ENCODE measurements at places on chromosomes 3 and 15.

- no peak for DNase-seq
These were observed 37.8 kb downstream of the MITF start for GRCh38 chr3:69776920-69777581.

DNA sequence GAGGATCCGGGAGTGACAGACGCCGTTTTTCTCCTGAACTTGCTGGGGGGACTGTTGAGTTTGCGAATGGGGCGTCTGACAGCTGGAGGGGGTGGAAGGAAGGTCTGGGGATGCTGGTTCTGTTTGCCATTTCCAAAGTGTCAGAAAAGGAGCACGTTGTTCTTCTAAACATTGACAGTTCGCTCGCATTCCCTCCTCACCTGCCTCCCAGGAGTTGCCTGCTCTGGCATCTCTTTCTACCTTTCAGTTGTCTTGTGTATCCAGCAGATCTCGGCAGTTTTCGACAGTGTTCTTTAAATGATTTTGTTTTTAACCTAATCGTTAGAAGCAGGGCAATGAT, 829 bp downstream of the SELENOT start:
- DNase-seq: no peak

DNA sequence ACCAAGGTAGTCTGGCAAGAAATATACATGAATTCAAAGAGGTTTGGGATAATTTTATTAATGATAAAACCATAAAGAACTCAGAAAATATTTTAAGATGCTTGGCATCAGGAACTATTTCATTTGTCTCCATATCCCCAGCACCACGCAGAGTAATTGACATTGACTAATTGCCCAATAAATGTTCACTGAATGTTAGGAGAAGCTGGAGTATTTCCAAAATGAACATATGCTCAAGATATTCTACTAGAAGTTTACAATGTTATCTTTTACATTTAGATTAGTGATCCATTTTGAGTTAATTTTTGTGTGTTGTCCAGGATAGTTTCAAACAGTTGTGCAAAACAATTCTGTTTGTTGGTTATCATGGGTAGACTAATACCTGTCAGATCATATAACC, 298.8 kb upstream of the CTDSPL start:
- DNase-seq: no peak

- no peak for DNase-seq
These were observed 87.3 kb upstream of the SNRK start for GRCh38 chr3:43198791-43199644.

- DNase-seq: no peak
These were observed 87.7 kb downstream of the KCNAB1 start for GRCh38 chr3:156207802-156208685.

DNA sequence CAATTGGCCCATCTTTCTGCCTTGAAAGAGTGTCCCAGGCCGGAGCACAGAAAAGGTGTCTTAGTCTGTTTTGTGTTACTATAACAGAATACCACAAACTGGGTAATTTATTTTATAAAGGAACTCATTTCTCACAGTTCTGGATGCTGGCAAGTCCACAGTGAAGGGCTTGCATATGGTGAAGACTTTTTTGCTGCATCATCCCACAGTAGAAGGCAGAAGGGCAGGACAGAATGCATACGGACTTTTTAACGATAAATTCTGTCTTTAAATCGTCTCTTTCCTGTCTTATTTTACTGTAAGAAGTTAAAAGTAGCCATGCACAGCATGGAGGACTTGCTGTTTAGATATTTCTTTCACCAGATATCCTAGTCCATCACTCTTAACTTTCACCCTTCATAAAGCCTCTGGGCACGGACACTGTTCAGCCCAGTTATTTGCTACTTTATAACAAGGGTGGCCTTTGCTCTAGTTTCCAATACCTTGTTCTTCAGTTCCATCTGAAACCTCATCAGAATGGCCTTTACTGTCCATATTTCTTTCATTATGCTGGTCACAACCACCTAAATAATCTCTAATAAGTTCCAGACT, 10.3 kb upstream of the EIF1B start:
- no peak for DNase-seq

DNA sequence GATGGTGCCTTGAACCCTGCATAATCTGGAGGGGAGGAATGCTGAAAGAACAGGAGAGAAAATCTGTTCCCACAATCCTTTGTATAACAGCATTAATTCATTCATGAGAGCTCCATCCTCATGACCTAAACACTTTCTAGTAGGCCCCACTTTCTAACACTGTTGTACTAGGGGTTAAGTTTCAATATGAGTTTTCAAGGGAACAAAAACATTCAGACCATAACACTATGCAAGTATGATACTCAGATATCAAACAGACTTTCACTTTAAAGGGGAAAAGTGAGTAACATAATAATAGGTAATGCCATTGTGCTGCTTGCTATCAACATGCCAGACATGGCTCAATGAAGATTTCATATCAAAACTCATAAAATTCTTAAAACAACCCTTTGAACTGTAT, 32.4 kb upstream of the PLSCR2 start:
- DNase-seq: no peak

DNA sequence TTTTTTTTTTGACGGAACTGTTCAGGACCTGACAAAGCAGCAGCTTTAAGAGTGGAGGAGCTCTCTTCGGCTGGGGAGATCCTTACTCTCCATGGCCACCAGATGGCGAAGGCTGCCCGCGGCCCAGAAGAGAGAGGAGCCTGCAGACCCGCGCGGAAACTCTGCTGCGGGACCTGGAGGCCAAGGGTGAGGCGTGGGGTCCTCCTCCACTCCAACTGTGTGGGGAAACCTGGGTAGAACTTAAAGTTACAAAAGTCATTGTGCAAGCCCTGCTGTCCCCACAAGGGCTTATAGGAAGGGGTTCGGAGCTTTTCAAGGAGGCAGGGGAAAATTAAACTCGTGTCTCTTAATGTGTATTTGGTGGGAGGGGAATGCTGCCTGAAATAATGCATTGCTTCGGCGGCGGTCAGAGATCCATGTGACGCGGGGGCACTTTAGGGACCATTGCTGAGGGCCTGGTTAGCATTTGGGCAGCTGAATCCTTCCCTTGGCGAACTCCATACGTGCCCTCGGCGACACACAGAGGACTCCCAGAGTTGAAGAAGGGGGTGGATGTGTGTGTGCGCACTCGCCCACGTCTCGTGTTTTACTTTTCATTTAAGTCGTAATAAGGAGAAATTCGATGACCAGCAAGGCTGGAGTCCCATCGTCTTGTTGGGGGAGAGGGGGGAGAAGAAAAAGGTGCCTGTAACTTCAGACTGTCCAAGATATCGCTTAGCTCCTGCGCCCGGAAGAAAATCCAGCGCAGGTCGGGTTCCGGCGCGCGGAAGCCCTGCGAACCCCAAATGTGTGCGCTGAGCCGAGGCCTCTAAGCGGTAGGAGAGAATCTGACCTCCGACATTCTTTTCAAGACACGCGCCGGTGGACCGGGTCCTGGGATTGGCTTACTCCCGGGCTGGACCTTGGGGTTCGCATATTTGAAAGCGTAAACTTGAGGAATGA, 9.7 kb downstream of the EOMES start:
- peak; percentile 66 for DNase-seq

DNA sequence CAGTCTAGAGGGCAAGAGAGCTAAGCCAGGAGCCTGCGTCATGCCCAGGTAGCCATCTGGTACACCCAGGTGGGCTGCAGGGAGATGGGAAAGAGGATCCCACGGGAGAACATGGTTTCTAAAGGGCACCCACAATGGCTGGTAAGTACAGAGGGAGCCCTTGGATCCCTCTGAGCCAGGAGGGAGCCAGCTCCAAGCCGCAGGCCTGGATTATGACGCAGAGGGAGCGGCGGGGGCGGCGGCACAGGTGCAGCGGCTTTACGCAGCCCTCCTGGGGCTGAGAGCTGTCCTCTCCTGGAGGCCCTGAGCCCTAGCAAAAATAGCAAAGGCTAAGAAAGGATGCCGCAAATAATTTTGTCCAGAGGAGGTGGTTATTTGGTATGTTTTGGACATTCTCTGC, 2.8 kb downstream of the CAV3 start:
- no peak for DNase-seq

DNA sequence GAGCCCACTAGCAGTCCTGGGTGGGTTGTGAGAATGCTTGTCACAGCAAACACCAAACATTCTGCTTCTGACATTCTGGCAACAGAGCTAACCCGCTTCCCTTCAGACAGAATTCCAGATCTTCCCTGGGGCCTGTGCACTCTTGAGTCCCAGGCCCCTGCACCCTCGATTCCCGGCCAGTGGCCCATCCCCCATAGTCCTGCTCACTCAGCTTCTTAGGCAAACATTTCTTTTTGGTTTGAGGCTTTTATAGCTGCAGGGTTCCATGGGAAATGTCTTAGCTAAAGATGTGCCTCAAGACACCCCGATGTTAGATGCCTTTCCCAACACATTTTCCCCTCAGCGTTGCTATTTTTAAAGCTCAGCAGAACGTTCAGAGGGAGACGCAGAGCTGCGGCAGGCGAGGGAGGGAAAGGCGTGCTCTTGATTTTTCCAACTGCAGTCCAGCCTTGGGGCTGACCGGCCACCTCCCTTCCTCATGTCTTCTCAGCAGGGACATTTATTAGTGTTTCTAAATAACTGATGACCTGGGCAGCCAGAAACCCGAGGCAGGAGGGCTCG, 35.2 kb downstream of the ABTB1 start:
- DNase-seq: no peak

DNA sequence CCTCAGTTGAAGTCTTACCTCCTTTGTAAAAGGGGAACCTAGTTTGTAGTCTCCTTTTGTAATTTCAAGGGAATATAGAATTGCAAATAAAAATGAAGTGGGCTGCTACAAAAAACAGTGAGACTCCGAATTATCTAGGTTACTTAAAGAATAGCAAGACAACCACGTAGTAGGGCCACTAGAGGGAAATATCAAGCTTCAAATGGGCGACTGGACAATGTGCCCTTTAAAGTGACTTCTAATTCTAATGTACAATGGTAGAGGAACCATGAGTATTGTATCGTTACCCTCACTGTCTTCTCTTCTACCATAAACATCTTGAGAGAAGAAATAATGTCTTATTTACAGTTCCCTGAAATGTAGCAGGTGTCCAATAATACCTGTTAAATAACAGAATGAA, 56.3 kb downstream of the TP63 start:
- no peak for DNase-seq

DNA sequence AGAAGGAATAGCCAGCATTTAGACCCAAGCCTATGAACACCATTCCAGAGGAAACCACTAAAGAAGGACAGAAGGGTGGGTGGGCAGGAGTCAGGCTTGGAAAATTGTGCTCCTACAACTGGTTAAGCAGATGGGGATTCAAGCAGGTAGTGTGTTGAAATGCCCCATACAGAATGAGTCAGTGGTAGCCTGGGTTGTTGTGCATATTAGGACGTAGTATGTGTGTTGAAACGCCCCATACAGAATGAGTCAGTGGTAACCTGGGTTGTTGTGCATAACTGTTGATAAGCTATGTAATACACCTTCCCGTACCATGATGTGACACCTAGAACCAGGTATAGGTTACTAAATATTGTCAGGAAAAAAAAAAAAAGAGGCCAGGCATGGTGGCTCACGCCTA, 34.0 kb downstream of the MINDY4B start:
- DNase-seq: no peak

DNA sequence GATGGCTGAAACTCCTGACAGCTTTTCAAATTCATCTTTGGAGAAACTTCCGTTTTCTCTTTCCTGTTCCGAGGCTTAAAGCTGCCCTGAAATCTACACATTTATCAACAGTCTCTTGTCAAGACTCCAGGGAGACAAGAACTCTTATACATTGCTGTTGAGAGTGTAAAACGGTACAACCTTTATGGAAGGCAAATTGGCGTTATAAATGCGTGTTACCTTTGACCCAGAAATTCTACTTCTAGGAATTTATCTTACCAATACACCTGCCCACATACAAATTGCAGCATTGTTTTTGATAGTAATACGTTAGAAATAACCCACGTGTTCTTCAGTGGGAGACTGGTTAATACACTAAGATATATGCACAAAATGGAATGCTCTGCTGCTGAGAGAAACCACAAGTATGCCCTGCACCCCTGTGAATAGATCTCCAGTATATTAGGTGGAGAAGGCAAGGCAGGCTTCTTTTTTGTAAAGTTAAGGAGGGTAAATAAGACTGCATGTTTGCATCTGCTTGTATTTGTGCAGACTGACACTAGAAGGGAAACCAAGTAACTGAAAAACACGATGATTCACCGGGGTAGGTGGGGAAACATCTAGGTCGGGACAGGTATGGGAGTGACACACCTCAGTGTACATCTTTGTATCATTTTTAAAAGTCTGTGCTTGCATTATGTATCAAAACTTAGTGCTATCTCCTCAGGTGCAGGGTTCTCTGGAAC, 97.5 kb downstream of the IGF1R start:
- DNase-seq: no peak

DNA sequence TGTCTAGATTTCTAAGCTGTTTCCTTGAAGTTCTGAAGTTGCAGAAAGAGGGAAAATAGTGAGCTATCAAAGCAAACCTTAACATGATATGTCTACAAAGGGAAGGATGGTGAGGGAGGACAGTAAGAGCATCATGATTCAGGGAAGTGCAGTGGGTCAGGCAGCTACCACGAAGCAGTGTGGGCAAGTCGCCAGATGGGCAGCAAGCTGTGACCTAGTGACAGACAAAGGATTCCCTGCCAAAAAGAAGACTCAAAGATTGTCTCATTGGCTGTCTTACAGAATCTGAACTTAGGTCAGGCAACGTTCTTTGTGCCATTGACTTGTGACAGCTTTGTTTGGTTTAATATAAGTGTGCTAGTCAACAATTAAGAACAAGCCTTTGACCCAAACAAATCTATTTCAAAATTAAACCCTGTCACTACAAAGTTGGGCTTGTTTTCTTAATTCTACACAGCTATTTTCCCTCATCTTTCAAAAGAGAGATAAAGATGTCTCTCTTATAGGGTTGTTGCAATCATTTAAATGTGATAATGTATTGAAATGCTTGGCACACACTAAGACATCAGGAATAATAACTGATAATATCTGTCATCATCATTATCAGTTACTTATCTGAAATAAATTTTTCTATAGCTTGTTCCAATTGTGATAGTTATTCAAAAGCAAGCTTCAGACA, 153.3 kb downstream of the ECT2 start:
- no peak for DNase-seq

- DNase-seq: no peak
These were observed 15.6 kb downstream of the CHST2 start for GRCh38 chr3:143135150-143135549.

DNA sequence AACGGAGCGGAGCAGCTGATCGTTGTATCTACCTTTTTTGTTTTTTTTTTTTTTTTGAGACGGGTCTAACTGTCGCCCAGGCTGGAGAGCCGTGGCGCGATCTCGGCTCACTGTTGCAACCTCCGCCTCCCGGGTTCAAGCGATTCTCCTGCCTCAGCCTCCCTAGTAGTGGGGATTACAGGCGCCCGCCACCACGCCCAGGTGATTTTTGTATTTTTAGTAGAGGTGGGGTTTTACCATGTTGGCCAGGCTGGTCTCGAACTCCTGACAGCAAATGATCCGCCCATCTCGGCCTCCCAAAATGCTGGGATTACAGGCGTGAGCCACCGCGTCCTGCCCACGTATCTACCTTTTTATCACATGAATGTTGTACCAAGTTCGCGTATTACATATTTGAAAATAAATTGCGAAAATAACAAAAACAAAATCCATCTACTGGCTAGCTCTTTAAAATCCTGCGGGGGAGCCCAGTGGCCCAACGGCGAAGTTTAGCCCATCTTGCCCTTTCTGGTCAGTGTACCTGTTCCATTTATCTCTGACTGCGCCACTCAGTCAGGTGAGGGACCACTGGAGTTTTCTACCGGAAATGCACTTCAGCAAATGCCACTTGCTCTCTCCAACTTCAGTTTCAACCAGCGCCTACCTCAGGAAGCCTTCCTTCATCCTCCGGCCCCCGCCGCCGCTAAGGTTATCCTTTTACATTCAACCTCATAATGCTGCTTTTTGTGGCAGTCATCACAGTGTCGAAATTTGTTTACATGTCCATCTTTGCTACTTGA, 1.2 kb upstream of the EIF3J start:
- no peak for DNase-seq

- DNase-seq: no peak
These were observed 20.7 kb upstream of the SLC28A1 start for GRCh38 chr15:84863565-84864443.
